Ovary (tissue), 10 donors: ENCODE measurements at places on chromosomes 16 and 17. TPM values are rescaled to one million over a fixed set of nuclear protein-coding genes. Genes with fewer than 3 reads are reported as not detected.

- no peaks in the 10 kb centered on the region for H3K36me3 ChIP-seq
- H3K4me3 ChIP-seq: peak overlapping the region; percentile 49
- DNase-seq: peak; percentile 83
- no peaks in the 10 kb centered on the region for H3K27me3 ChIP-seq
- H3K27ac ChIP-seq: peak overlapping the region; percentile 84
- H3K4me1 ChIP-seq: peaks cover 19% of the 10 kb centered on the region
Measured at GRCh38 chr17:77451245-77451893, 310.6 kb downstream of the SEC14L1 start.

- no peaks in the 10 kb centered on the region for H3K4me1 ChIP-seq
- DNase-seq: no peak
- no peaks in the 10 kb centered on the region for H3K27me3 ChIP-seq
- no peaks in the 10 kb centered on the region for H3K36me3 ChIP-seq
- no peak within 1 kb of the TSS for H3K4me3 ChIP-seq
- H3K27ac ChIP-seq: no peak within 1 kb of the TSS
Measured at GRCh38 chr17:35879773-35880654, at the start of gene CCL5. TSS of gene CCL5 (minus strand) at chr17:35880360.

GRCh38 chr17:29165800-29166506 is 14.2 kb downstream of the MYO18A start:
- H3K36me3 ChIP-seq: no peaks in the 10 kb centered on the region
- no peak overlapping the region for H3K27ac ChIP-seq
- H3K27me3 ChIP-seq: no peaks in the 10 kb centered on the region
- H3K4me3 ChIP-seq: no peak overlapping the region
- no peak for DNase-seq

DNA sequence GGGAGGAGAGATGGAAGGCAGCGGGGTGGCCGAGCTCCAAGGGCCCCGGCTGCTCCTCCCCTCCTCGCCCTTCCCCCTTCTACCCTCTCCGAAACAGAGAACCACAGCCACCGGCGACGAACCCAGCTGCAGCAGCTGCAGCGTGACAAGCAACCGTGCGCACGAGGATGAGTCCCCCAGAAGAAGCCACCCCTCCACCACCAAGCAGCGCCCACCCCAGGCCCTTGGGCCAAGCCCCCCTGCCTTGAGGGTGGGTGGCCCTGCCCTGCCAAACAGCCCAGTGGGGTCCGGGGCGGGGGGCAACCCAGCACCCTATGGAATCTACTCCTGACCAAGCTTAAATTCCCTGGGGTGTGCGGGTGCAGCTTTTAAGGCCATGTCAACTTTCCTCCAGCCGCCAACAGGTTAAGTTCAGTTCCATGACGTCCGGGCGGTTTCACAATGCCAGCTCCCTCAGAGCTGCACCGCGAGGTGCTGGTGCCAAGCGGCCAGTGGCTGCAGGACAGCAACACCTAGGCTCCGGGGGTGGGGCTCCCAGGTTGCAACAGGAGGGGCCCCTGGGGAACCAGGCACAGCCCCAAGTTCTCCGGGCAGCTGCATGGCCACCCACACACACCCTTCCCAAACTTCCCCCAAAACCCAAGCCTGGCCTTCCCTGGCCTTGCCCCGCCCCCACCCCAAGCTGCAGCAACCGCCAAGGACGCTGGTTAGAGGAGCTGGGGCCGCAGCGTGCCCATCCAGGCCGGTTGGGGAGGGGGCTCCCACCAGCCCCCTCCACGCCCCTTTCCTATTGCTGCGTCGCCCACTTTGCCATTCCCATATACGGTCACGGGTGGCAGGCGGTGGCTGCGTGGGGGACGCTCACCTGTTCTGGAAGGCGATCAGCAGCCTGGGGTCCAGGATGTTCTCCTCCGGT is 2.0 kb downstream of the CBX4 start:
- no peaks in the 10 kb centered on the region for H3K27me3 ChIP-seq
- peak; percentile 47 for DNase-seq
- no peak overlapping the region for H3K27ac ChIP-seq

CCL5 gene
- 2.6 TPM for total RNA-seq

SLC46A1 gene
- total RNA-seq: 13.6 TPM

SOCS7 gene
- total RNA-seq: 23.8 TPM

DNA sequence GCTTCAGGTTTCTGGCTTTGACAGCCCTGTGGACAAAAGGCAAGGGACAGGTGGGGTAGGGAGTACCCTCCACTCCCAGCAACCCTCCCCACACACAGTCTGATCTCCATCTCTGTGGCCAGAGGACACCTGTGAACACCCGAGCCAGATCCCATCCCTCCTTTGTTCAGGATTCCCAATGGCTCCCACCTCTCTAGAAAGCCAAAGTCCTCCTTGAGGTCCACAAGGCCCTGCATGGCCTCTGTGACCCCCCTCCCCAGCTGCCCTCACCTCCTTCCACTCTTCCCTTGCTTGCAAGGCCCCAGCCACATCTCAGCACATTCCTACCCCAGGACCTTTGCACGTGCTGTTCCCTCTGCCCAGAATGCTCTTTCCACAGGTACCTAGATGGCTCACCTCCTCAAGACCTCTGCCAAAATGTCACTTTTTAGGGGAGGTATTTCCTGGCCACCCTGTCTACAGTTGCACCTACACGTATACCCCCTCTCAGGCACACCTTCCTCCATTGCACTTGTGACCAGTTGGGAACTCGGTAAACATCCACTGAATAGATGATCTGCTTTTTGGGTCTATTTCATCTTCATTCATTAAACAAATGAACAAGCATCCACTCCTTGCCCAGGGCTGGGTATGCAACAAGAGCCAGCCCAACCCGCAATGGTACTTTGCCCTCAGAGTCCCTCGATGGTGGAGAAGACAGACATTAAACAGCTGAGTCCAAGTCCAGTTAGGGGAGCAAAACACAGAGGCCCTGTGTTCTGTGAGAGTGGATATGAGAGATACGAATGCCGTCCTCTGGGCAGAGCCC is 107.0 kb downstream of the CRLF3 start:
- H3K4me1 ChIP-seq: no peaks in the 10 kb centered on the region
- H3K27me3 ChIP-seq: no peaks in the 10 kb centered on the region
- no peaks in the 10 kb centered on the region for H3K36me3 ChIP-seq
- peak; percentile 10 for DNase-seq

TUFM gene
- 109 TPM for total RNA-seq

GRCh38 chr17:75601057-75601987 is 13.7 kb downstream of the MYO15B start:
- no peak overlapping the region for H3K4me3 ChIP-seq
- DNase-seq: no peak
- no peaks in the 10 kb centered on the region for H3K27me3 ChIP-seq

DNA sequence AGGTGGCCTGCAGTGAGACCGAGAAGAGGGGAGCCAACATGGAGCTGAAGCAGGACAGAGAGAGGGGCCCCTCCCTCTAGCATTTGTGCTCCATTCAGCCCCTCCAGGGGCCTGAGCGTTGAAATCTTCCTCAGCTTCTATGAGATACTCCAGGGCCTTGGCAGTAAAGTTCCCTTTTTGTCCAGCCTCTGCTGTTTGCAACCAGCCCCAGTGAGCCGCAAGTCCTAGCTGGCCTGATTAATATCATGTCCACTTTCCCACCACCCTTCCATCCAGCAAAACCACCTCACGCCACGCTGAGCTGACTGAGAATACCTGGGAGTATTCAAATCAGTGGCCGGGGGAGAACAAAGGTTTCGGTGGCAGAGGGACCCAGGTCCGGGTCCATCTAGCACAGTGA is 11.7 kb upstream of the RPH3AL start:
- DNase-seq: no peak
- H3K4me1 ChIP-seq: no peaks in the 10 kb centered on the region
- no peak overlapping the region for H3K4me3 ChIP-seq
- no peaks in the 10 kb centered on the region for H3K36me3 ChIP-seq
- no peak overlapping the region for H3K27ac ChIP-seq
- no peaks in the 10 kb centered on the region for H3K27me3 ChIP-seq

DNA sequence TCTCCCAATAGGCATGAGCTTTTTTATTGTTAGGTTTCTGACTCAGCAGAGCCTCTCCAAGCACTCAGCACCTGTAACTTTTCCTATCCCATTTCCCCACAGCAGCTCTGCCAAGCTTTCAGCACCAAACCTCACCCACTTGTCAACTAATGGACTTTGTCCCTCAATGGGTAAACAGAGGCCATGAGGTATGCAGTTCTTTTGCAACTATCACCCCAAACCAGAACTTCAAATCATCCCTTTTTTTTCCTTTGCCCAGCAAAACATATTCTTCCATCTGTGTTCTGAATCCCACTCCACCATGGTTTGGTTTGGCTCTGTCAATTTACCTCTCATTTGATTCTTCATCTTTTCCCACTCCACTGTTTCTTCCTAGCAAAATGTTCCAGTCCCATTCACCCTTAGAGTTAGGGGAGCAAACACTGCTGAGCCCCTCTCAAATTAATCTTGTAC is 58.1 kb downstream of the TOX3 start:
- H3K4me3 ChIP-seq: no peak overlapping the region
- H3K27ac ChIP-seq: no peak overlapping the region
- DNase-seq: no peak

SLC52A1 gene
- 0.24 TPM for total RNA-seq

SPOP gene
- 81.5 TPM for total RNA-seq

NTN1 gene
- 2.1 TPM for total RNA-seq

NPIPA8 gene
- 7.4 TPM for total RNA-seq

C16orf46 gene
- not detected for total RNA-seq

DNA sequence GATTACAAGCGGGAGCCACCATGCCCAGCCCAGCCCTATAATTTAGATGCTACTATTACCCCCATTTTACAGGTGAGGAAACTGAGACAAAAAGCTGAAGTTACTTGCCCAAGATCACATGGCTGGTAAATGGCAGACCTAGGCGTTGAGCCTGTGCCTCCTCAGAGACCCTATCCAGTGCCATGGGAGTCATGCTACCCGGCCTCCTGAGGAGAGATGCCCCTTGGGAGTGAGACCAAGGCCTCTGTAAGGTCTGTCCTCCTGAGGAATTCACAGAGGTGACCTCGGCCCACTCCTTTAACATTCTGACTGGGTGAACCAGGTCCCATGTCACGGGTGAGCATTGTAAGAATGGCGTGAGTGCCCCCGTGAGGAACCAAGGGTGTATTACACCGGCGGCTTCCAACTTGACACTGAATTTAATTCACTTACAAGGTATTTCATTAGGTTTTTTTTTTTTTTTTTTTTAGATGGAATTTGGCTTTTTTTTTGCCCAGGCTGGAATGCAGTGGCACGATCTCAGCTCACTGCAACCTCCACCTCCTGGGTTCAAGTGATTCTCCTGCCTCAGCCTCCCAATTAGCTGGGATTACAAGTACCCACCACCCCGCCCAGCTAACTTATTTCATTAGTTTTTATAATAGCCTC is 95.7 kb downstream of the ABCC6 start:
- DNase-seq: peak; percentile 82
- no peak overlapping the region for H3K27ac ChIP-seq
- no peaks in the 10 kb centered on the region for H3K4me1 ChIP-seq
- H3K27me3 ChIP-seq: no peaks in the 10 kb centered on the region
- H3K4me3 ChIP-seq: no peak overlapping the region
- H3K36me3 ChIP-seq: no peaks in the 10 kb centered on the region

GRCh38 chr16:54152362-54153239 is 134.0 kb downstream of the IRX3 start:
- H3K4me3 ChIP-seq: no peak overlapping the region
- H3K36me3 ChIP-seq: no peaks in the 10 kb centered on the region
- H3K27me3 ChIP-seq: no peaks in the 10 kb centered on the region
- DNase-seq: no peak
- no peaks in the 10 kb centered on the region for H3K4me1 ChIP-seq
- no peak overlapping the region for H3K27ac ChIP-seq

DNA sequence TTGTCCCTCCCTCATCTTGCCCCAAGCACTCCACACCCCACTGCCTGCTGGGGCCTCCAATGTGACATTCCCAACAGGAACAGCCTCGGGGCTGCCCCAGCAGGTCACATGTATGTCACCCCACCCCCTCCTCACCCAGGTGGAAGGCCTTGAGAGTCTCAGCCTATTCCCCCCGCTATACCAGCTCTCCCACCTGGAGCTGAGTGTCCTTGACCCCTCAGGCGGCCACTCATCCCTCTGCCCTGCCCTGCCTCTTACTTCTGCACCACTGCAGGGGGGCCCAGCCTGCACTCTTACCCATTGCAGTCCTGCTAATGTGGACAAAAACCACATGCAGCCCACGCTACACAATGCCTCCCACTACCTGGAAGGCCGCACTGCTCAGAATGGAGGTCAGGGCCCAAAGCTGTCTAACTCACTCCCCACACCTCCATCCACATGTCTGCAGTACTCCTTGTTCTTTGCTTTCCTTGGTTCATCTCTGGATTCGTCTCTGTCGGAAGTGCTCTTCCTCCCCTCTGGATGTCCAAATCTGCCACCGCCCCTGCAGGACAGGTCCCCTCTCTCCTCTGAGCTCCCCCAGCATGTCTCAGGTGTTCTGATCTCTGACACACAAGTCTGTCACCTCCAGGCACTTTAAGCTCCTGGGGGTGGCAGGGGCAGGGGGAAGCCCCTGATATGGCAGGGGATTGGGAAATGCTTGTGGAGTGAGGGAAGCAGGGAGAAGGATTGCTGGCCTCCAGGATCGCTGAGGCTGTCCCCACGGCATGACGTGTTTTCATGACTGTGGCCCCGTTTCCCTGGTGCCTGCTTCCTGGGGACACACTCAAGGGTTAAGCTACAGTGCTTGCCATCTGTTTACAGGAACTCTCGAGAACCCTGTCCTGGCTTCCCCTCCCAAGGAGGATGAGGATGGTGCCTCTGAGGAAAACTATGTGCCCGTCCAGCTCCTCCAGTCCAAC is 20.8 kb downstream of the TRPV2 start:
- no peak overlapping the region for H3K4me3 ChIP-seq
- H3K4me1 ChIP-seq: peaks cover 11% of the 10 kb centered on the region
- H3K27me3 ChIP-seq: no peaks in the 10 kb centered on the region
- no peak overlapping the region for H3K27ac ChIP-seq
- DNase-seq: no peak

DNA sequence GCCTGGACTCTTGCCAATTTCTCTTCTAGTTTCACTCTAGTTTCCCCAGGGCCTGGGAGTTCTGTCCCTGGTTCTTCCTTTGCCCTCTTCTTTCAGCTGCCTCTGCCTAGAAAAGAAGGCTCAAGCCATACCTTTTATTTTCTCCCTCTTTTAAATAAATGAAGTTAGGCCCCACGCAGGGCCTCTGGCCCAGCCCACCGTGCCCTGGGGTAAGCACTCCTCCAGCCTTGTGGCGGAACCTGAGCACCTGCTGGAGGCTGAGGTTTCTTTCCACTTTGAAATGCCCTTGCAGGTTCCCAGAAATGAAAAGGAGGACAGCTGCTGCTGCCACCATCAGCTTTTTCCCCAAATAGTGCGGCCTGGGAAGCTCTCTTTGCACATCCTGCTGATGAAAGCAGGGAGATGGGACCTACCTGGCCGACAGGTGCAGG is 139.4 kb downstream of the CCDC182 start:
- no peak overlapping the region for H3K4me3 ChIP-seq
- H3K36me3 ChIP-seq: no peaks in the 10 kb centered on the region
- no peak for DNase-seq
- H3K27ac ChIP-seq: peak overlapping the region; percentile 42

- no peak for DNase-seq
- no peak overlapping the region for H3K4me3 ChIP-seq
- H3K27ac ChIP-seq: no peak overlapping the region
- H3K4me1 ChIP-seq: no peaks in the 10 kb centered on the region
Measured at GRCh38 chr17:43998552-43998951, 5.9 kb upstream of the NAGS start.
